ENCODE measurements at places on chromosomes 7 and 10. TPM values are rescaled to one million over a fixed set of nuclear protein-coding genes. Genes with fewer than 3 reads are reported as not detected.
A peak's percentile ranks its signal among the peaks of the same experiment; 100 is the strongest.

SEMA3D gene
- total RNA-seq: 11.5 TPM

DNA sequence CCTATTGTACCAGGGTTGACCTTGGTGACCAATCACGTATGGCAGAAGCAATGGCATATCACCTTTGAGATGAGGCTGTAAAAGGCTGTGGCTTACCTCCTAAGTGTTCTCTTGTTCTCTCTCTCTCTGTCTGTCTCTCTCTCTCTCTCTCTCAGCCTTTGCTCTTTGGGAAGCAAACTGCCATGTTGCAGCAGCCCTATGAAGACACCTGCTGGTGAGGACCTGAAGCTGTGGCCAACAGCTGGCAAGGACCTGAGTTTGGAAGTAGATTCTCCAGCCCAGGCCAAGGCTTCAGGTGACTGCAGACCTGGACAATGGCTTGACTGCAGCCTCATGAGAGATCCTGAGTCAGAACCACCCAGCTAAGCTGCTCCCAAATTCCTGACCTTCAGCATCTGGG lies 161.4 kb downstream of the GPAM start:
- H3K4me3 ChIP-seq: no peak overlapping the region
- H3K27ac ChIP-seq: no peak overlapping the region
- no peaks in the 10 kb centered on the region for H3K27me3 ChIP-seq
- H3K36me3 ChIP-seq: no peaks in the 10 kb centered on the region
- DNase-seq: no peak
- H3K4me1 ChIP-seq: no peaks in the 10 kb centered on the region

- no peaks in the 10 kb centered on the region for H3K27me3 ChIP-seq
- DNase-seq: no peak
- H3K4me1 ChIP-seq: no peaks in the 10 kb centered on the region
- no peaks in the 10 kb centered on the region for H3K36me3 ChIP-seq
- no peak overlapping the region for H3K27ac ChIP-seq
Measured at GRCh38 chr10:1726861-1727260, 10.5 kb downstream of the ADARB2 start.

DNA sequence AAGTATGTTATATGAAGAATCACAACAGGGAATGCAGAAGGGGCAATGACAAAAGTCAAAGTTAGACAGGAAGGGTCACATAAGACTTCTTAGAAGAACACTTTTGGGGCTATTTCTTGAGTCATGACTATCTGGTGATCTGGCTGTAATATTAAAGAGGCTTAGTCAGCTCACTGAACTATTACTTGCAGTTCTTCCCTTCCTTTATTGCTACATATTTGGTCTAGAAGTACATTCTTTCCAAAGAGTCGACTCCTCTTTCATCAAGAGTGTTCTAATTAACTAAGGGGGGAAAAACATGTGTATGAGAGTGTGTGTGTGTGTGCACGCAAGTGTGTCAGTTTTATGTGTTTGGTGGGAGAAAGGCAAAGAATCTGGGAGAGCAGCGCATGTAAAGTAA lies 247.3 kb upstream of the LRRTM3 start:
- H3K4me1 ChIP-seq: no peaks in the 10 kb centered on the region
- no peaks in the 10 kb centered on the region for H3K27me3 ChIP-seq
- no peaks in the 10 kb centered on the region for H3K36me3 ChIP-seq
- no peak overlapping the region for H3K4me3 ChIP-seq
- H3K27ac ChIP-seq: no peak overlapping the region
- no peak for DNase-seq

- H3K4me3 ChIP-seq: no peak overlapping the region
- DNase-seq: peak; percentile 65
- no peaks in the 10 kb centered on the region for H3K4me1 ChIP-seq
- no peaks in the 10 kb centered on the region for H3K27me3 ChIP-seq
- H3K36me3 ChIP-seq: no peaks in the 10 kb centered on the region
Measured at GRCh38 chr10:123043409-123043925, 34.7 kb downstream of the ACADSB start.

GALNT17 gene
- not detected for total RNA-seq

GRCh38 chr7:15313361-15313760 lies 248.5 kb downstream of the AGMO start:
- no peaks in the 10 kb centered on the region for H3K27me3 ChIP-seq
- H3K36me3 ChIP-seq: no peaks in the 10 kb centered on the region
- no peak overlapping the region for H3K4me3 ChIP-seq
- no peaks in the 10 kb centered on the region for H3K4me1 ChIP-seq

DNA sequence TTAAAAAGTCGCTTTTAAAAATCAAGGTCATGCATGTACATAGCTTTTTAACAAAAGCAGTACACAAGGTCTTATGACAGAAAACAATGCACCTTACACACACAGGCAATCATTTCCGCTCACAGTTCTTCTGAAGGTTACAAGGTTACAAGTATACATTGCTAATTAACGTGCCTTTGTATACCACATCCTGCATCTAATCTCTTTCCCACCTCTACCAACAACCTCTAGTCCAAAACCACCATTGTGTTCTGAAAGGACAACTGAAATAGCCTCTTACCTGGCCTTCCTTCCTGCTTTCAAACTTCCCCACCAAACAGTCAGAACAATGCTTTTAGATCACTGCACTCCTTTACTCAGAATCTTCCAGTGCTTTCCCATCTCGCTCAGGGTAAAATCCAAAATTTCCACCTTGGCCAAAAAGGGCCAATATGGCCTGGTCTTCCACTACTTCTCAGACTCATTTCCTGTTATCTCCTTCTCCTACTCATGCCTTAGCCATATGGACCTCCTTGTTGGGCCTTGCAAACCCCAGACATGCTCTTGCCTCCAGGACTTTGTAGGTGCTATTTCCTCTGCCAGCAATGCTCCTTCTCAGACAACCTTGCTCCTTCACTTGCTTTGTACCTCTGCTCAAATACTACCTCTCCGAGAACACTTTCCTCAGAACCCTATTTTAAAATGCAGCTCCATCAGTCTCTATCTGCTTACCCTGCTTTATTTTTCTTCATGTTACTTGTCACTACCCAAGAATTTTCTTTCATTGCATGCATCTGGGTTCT lies 205.4 kb downstream of the DNAJC1 start:
- no peak for DNase-seq
- H3K27me3 ChIP-seq: no peaks in the 10 kb centered on the region
- no peak overlapping the region for H3K4me3 ChIP-seq
- no peaks in the 10 kb centered on the region for H3K4me1 ChIP-seq
- no peak overlapping the region for H3K27ac ChIP-seq
- no peaks in the 10 kb centered on the region for H3K36me3 ChIP-seq

DNA sequence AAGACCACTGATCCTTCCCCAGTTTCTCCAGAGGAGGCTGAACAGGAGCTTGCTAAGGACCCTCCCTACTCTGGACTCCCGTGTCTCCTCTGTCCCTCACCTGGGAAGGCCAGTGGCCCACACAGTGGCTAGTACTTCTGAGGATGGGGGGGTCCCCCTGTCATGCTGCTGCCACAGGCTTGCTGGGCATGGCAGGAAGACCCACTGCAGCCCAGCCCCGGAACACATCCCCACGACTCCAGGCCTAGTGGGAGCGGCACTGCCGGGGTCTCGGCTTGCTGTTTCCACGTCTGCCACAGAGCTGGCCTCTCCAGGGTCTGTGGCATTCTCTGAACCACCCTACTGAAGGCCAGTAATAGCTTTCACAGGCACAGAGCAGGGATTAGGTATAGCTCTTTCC lies 25.9 kb upstream of the NPFFR1 start:
- H3K27me3 ChIP-seq: no peaks in the 10 kb centered on the region
- no peak overlapping the region for H3K27ac ChIP-seq
- H3K4me1 ChIP-seq: no peaks in the 10 kb centered on the region
- no peak for DNase-seq

C10orf90 gene
- total RNA-seq: 0.67 TPM

- peak overlapping the region; percentile 48 for H3K27ac ChIP-seq
- no peaks in the 10 kb centered on the region for H3K27me3 ChIP-seq
- H3K4me1 ChIP-seq: peaks cover 34% of the 10 kb centered on the region
- H3K36me3 ChIP-seq: peaks cover 36% of the 10 kb centered on the region
- H3K4me3 ChIP-seq: no peak overlapping the region
Measured at GRCh38 chr10:17237149-17237527, 9.1 kb downstream of the VIM start.

GRCh38 chr7:30977896-30978564 lies 14.3 kb downstream of the GHRHR start:
- no peaks in the 10 kb centered on the region for H3K36me3 ChIP-seq
- DNase-seq: no peak
- peaks cover 21% of the 10 kb centered on the region for H3K27me3 ChIP-seq
- peaks cover 8% of the 10 kb centered on the region for H3K4me1 ChIP-seq
- H3K27ac ChIP-seq: no peak overlapping the region

Data from Panc1 (cell line).